Posterior cingulate gyrus (tissue), 11 donors: ENCODE measurements at places on chromosomes 3 and 15.
A peak's percentile ranks its signal among the peaks of the same experiment; 100 is the strongest.

DNA sequence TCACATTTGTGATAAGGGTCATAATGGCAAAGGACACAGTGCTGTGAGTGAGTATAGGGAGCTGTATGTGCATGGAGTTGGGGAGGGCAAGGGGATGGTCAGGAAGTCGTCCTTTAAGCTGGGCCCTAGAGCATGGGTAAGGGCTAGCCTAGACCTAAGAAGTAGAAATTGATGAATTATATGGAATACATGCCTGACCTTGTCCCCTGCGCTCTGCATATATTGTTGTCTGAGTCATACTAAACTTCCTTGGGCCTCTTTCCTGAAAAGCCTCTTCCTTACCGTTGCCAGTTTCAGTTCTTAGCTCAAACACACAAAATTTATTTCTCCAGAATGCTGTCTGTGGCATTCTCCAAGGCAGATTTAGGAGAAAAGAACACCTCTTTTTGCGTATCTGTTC, 4.6 kb downstream of the SNRK start:
- no peak for DNase-seq

GRCh38 chr3:195186041-195186709, 84.8 kb downstream of the XXYLT1 start:
- no peak for DNase-seq

DNA sequence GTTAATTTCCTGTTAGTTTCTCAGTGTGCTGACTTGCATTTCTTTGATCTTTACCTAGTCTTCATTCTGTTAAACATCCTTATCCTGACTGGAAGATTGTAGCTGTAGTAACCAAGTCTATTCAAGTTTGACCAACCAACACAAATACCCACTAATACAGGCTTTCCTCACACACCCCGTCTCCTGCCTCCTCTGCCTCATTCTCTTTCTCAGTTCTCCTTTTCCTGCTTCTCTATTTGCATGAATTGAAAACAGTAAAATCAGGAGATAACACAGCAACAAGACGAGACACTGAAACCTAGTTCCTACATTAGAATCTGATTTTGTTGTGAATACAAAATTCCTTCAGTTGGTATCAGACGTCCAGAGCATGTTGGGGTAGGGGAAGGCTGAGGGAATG, 116.9 kb upstream of the ARPP21 start:
- DNase-seq, result no peak

DNA sequence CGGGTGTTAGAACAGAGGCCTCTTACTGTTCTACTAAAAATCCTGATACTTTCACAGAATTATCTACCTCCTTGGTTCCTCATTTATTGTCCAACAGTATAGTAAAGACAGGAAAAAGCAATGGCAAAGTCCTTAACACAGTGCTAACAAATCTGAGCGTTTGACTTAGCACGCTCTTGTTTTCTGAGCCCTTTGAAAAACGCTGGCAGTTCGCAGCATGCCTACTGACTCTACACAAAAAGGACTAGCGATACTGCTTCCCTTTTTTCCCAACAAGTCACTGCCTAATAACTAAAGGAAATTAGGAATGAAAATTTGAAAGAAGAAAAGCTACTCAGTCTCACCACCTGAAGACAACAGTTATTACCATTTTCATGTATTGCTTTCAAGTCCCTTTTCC, 34.8 kb upstream of the CEMIP start:
- no peak for DNase-seq

DNA sequence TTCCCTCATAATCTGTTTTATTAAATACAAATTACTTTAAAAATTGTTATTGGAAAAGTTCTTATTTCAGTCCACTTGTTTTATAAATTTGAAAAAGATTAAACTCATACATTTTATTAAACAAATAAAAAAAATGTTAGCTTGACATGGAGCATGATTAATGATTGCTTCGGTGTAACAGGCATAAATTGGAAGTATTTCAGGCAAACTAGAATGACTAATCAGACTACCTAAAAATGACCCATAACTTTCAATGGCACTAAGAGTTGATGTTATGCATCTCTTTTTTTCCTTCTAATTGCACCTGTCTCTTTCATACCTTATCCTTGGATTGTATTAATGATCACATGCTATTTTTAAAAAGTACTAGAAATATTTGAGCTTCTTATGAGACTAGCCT, 343.3 kb downstream of the ZNF385D start:
- DNase-seq, result no peak

GRCh38 chr3:128879991-128880390, 571 bp downstream of the ACAD9 start:
- no peak for DNase-seq

GRCh38 chr3:196502775-196503195, 783 bp downstream of the RNF168 start:
- DNase-seq, result peak; percentile 89

DNA sequence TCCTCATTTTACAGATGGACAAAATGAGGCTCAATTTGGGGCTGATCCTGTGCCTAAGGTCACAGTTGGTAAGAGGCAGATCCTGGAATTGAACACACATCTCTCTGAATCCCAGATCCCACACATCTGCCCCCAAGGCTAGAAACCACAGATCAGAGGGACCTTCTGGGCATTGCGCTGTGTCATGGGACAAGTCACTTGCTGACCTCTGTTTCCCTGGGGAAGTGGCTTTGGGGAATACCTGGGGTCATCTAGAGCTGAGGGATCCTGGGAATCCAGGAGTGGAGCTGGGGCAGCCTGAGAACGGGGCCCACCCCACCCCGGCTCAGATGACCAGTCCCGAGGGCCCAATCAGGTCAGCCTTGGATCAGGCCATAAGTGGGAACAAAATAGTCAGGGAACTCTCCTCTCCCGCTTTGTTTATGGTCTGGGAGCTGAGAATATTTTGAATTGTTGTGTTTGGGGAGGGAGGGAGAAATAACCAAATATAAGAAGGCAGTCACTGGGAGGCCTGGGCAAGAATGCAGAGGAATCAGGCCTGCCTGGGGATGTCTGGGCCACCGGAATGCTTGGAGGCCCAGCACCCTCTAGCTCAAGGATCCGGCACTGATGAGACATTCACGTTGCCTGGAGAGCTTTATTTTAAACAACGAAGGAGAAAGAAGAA, 8.8 kb upstream of the SLC6A6 start:
- no peak for DNase-seq

GRCh38 chr15:26083457-26083856, 220.3 kb upstream of the ATP10A start:
- no peak for DNase-seq

DNA sequence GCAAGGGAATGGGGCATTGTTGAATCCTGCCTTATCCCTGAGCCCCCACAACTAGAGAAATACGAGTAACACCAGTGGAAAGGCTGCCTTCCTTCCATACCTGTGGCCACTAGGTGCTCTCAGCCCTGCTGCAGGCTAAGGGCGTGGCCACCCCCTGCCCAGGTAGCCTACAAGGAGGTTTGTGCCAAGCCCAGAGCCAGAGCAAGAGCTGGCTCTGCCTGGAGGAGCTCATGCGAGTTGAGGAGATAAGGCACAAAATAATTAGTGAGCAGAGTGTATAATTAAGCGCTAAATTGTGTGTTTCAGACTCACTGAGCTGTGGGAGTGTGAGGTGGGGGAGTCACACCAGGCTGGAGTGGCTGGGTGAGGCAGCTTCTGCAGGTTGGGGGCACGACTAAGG, 49.2 kb downstream of the TPRA1 start:
- no peak for DNase-seq

GRCh38 chr3:181189556-181189955, 200.0 kb upstream of the DNAJC19 start:
- no peak for DNase-seq

DNA sequence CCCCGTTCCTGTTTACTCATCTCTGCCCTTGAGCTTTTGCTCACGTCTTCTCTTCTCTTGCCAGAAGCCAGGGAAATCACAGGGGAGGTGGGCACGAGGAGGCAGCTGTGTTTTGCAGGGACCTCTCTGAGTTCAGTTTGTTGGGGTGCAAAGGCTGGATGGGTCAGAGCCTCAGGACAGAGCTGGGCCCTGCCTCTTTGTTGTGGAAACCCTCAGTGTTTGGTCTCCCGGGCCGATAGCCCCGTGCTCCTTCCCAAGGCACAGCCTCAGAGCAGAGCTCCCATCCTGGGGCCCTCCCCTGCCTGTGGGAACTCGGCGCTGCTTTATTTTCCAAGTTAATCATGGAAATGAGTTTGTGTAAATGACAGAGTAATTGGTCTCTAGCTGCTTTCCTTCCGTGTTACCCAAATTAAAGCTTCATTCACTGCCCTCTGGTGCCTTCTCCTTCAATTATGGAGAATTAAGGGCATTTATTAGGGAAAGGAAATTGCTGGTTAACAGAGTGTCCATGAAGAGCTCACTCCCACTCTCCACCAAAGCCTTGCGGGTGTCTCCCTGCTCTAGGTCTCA, 40.9 kb downstream of the BDH1 start:
- no peak for DNase-seq

DNA sequence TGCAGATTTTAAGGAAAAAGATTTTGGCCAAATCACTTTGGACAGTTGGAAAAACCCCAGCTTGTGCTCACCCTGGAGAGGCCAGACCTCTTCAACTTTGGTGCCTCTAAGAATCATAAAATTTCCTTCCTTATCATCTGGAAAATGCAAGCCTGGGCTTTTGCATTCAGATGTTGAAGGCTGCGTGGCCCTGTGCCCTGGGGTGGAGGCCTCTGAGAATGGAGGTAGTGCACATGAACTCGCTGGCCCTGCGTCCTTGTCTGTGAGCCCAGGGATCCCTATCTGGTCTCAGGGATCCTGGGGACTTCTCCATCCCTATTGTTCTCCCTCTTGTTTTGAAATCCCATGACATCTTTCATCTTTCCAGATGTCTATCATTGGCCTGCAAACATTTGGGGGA, 64.6 kb upstream of the ARNT2 start:
- no peak for DNase-seq

DNA sequence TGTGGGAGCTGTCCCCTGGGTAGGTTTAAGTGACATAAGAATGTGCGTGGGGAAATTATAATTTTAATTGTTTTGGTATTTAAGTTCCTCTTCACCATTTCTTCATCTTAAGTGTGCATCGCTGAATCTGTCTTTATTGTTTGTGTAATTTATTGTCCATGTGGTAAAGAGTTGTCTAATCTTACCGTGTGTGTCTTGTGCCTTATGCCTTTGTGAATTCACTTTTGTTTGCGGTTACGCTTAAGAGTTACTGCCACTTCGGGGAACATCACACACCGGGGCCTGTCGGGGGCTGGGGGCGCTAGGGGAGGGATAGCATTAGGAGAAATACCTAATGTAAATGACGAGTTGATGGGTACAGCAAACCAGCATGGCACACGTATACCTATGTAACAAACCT, 767 bp downstream of the WDR48 start:
- no peak for DNase-seq

DNA sequence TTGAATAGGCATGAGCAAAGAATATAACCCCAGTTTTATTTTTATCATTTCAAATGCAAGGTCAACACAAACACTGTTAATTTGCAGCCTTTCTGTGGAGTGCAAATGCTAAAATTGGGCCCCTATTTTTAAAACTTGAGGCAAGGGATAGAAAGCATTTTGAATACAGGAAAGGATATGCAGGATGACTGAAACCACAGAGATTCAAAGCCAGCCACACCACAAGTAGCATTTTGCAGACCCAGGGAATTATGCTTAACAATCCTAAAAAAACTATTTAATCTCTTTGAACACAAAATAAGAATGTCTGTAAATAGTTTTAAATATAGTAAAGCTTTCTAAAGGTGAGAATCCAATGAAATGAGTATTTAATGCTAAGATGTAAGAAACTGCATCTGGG, 62.9 kb upstream of the TRPC1 start:
- DNase-seq, result no peak

GRCh38 chr3:52123106-52123725, 31.0 kb downstream of the POC1A start:
- peak; percentile 83 for DNase-seq

DNA sequence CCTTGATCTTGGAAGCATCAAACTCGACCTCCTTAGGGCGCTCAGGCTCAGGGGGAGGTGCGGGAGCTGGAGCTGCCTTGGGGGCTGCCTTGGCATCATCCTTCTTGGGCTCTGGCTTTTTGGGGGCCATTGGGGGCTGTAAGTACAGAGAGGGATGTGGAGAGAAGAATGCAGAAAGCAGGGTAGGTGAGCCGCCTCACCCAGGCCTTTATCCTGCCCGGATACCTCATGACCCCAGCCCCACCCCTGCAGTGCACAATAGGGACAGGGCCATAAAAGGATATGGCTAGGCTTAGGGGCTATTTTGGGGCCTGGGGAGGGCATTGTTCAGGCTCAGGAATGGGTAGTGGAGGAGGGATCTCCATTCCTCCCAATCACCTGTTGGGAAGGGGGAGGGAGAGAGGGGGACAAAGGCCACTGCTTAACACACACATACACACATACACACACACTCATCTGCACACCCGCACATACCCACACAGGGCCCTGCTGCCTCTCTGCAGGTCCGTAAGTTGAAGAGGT, at the start of gene MYL3:
Gene MYL3 (minus strand): TSS at position 184 of the 522 bp plus-strand sequence. CDS start 54 bp downstream, at position 130.
- no peak for DNase-seq

GRCh38 chr3:62795978-62796657, 79.1 kb downstream of the CADPS start:
- DNase-seq, result no peak

- DNase-seq, result no peak
Measured at GRCh38 chr3:39638301-39638700, 170.8 kb downstream of the MOBP start.

- no peak for DNase-seq
Measured at GRCh38 chr3:72126441-72127223, 341.7 kb upstream of the PROK2 start.

GRCh38 chr3:65578861-65579260, 459.9 kb downstream of the MAGI1 start:
- no peak for DNase-seq

- no peak for DNase-seq
Measured at GRCh38 chr3:170054204-170054603, 16.4 kb downstream of the GPR160 start.

DNA sequence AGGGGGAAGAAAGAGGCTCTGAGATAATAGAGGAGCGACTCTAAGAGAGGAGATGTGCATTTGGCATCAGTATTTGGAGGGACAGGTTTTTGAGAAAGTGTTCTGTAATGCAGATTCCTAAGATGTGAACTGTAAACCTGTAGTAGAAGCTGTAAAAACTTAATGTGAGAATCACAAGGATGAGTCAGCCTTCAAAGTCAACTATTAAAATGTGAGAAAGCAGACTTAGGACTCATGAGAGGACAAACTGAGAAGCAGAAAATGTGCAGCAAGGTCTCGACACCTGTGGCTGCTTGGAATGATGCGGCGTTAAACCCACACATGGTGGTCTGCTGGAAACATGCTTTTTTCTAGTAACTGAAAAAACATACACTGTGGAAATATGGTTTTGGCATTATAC, 36.0 kb downstream of the USP13 start:
- no peak for DNase-seq

DNA sequence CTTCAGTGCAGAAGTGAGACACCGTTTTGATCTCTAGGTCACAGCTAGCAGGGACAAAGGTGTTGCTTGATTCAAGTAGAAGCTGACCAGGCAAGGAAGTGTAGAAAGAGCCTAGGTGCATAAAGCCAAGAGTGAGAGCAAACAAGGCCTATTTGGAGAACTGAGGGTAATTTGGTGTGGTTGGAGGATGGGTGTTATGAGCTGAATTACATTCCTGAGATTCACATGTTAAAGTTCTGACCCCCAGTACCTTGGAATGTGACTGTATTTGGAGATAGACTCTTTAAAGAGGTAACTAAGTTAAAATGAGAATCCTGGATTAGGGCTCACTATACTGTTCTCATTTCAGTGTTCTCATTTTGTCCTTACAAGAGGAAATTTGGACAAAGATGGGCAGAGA, 191.3 kb downstream of the ZMAT3 start:
- no peak for DNase-seq

- no peak for DNase-seq
Measured at GRCh38 chr3:88408935-88409334, 259.2 kb downstream of the C3orf38 start.
